Smooth muscle cell of bladder (primary cell): ENCODE measurements at places on chromosomes 5 and 9. TPM values are rescaled to one million over a fixed set of nuclear protein-coding genes. Genes with fewer than 3 reads are reported as not detected.

The OMD gene
- not detected in 2 replicates for total RNA-seq

The ZNF462 gene
- total RNA-seq, result 12.9 and 16.1 TPM in 2 replicates

The FCN1 gene
- total RNA-seq, result not detected in 2 replicates

The CYLC2 gene
- total RNA-seq, result not detected in 2 replicates

The PLPPR1 gene
- not detected in 2 replicates for total RNA-seq

The CEP78 gene
- 4.8 and 9.5 TPM in 2 replicates for total RNA-seq

The IFNK gene
- not detected in 2 replicates for total RNA-seq

The ZBED3 gene
- 0.28 and 0.57 TPM in 2 replicates for total RNA-seq

The MARCHF6 gene
- 46.5 and 60.2 TPM in 2 replicates for total RNA-seq

The FSTL4 gene
- total RNA-seq, result 0.09 and 0.43 TPM in 2 replicates

The SLCO4C1 gene
- not detected in 2 replicates for total RNA-seq

The NR4A3 gene
- 0.55 and 1.00 TPM in 2 replicates for total RNA-seq

The COL27A1 gene
- 3.0 and 7.1 TPM in 2 replicates for total RNA-seq

The OR1J2 gene
- total RNA-seq, result 0.14 TPM in 1 of 2 replicates, not detected in the other

The ENTREP1 gene
- total RNA-seq, result not detected in 2 replicates

The IL5 gene
- not detected in 2 replicates for total RNA-seq

The SPINK4 gene
- total RNA-seq, result 0.74 and 2.6 TPM in 2 replicates

The IFNB1 gene
- total RNA-seq, result not detected in 2 replicates

The DDX4 gene
- total RNA-seq, result not detected in 2 replicates

The GTF2H2 gene
- total RNA-seq, result 11.0 and 24.3 TPM in 2 replicates

The WDR38 gene
- not detected in 2 replicates for total RNA-seq

The OTULINL gene
- total RNA-seq, result 0.09 and 0.14 TPM in 2 replicates

The GMCL2 gene
- total RNA-seq, result not detected in 2 replicates

The ITGA2 gene
- total RNA-seq, result 16.4 and 17.5 TPM in 2 replicates

The LCN1 gene
- total RNA-seq, result 0.28 and 0.65 TPM in 2 replicates

The SLC12A7 gene
- total RNA-seq, result 13.5 and 16.1 TPM in 2 replicates

The PCDH12 gene
- 0.14 and 0.37 TPM in 2 replicates for total RNA-seq

The SAXO1 gene
- total RNA-seq, result under 0.01 and 0.09 TPM in 2 replicates

The SLC36A3 gene
- total RNA-seq, result not detected in 2 replicates

The BARX1 gene
- not detected in 2 replicates for total RNA-seq

The CAVIN4 gene
- total RNA-seq, result 0.57 and 1.1 TPM in 2 replicates

The PIP5K1B gene
- total RNA-seq, result under 0.01 TPM in 2 replicates

The HNRNPAB gene
- 30.0 and 44.9 TPM in 2 replicates for total RNA-seq

The MSMP gene
- total RNA-seq, result not detected in 2 replicates

The ASPN gene
- total RNA-seq, result 1.1 and 2.0 TPM in 2 replicates

The SLC44A1 gene
- 31.3 and 60.5 TPM in 2 replicates for total RNA-seq

The AGXT2 gene
- not detected in 2 replicates for total RNA-seq

The PPP3R2 gene
- not detected in 2 replicates for total RNA-seq

The CARTPT gene
- not detected in 2 replicates for total RNA-seq

The TICAM2 gene
- 2.8 and 3.3 TPM in 2 replicates for total RNA-seq

The XRCC4 gene
- total RNA-seq, result 6.3 and 6.6 TPM in 2 replicates

The FREM1 gene
- under 0.01 and 0.09 TPM in 2 replicates for total RNA-seq

The MPDZ gene
- 47.5 and 81.4 TPM in 2 replicates for total RNA-seq

The IFNA21 gene
- total RNA-seq, result not detected in 2 replicates

The CER1 gene
- not detected in 2 replicates for total RNA-seq
